ENCODE measurements at places on chromosomes 5 and 9. TPM values are rescaled to one million over a fixed set of nuclear protein-coding genes. Genes with fewer than 3 reads are reported as not detected.

NUDT12 gene
- 16.8 TPM for total RNA-seq

NUTM2F gene
- 0.45 TPM for total RNA-seq

SH3TC2 gene
- 0.04 TPM for total RNA-seq

ZNG1F gene
- 13.3 TPM for total RNA-seq

SLC4A9 gene
- total RNA-seq, result not detected

SLC6A3 gene
- 0.85 TPM for total RNA-seq

BTNL9 gene
- 3.4 TPM for total RNA-seq

RNF208 gene
- total RNA-seq, result 1.9 TPM

- no peak for DNase-seq
These were observed 1798.4 kb upstream of the WWC1 start for GRCh38 chr5:166493040-166493439.

DNA sequence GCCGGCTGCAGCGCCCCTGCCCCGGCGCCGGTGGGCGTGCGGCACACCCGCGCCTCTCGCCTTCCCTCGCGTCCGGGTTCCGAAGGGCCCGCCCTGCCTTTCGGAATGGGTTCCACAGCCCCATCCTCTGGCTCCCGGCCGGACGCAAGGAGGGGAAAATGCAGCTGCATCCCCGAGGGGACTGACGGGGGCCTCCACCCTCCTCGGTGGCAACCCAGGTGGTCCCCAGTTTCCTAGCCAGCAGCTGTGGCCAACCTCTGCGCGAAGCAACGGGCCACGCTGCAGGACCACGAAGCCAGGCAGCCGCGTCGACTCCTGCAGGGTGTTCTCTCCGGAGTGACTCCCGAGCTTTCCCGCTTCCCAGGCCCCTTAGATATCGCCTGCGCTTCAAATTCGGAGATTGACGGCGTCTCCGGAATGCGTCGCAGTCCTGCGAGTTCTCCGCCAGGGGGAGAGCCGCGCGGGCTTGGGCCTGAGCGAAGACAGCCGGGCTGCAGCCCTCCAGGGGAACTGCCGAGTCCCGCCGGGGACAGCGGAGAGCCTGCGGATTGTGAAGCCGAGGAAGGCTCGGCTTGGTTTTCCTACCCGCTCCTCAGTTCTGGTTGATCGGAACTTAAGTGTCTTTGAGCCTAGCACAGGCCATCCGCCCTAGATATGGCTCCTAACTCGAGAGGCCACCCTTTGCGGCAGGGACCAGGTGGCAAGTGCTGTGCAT, 582 bp upstream of the APBA1 start:
- DNase-seq, result peak; percentile 97

DNA sequence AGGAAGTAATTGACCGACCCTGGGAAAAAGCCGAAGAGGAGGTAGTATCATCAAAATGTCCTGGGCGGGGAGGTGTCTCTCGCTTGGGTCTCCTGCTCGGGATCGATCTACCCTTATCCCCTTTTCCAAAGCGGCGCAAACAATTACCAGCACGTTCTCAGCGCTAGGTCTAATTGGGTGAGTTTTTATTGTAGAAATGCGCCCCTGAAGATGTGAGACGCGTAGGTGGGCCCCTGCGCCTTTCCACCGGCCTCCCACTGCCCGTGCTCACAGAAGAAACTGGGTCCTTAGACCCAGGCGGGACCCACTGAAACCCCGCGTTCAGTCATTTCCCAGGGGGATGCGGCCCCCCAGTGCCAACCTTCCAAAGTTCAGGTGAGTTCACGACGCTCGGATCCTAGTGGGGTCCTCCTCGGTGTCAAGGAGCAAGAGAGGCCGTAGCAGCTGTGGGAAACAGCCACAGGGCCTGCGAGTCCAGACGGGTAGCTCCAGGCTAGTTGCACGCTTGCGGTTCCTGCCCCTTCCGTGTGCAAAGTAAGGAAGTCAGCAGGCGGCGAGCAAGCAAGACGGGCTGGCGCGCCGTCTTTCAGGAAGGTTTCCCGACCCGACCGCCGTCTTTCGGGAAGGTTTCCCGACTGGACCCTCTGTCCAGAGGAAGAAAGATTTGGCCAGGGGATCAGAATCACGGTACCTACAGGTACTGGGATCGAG, 1.5 kb downstream of the SMIM32 start:
- DNase-seq, result peak; percentile 78

DNA sequence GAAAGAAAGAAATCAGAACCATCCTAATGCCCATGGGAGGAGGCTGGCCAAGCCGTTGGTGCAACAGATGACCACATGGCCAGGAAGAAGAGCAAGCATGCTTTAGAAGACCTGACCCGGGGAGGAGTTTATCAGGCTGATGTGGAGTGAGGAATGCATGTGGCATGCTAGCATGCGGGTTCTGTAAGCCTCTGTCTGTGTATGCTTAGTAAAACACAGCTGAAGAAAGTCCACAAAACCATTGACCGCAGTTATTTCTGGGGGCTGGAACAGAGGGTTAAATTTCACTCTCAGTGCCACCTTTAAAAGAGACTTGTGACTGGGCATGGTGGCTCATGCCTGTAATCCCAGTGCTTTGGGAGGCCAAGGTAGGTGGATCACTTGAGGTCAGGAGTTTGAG, 19.1 kb downstream of the GFI1B start:
- DNase-seq, result no peak

- DNase-seq, result peak; percentile 60
These were observed 22.9 kb upstream of the ASS1 start for GRCh38 chr9:130421802-130422276.

DNA sequence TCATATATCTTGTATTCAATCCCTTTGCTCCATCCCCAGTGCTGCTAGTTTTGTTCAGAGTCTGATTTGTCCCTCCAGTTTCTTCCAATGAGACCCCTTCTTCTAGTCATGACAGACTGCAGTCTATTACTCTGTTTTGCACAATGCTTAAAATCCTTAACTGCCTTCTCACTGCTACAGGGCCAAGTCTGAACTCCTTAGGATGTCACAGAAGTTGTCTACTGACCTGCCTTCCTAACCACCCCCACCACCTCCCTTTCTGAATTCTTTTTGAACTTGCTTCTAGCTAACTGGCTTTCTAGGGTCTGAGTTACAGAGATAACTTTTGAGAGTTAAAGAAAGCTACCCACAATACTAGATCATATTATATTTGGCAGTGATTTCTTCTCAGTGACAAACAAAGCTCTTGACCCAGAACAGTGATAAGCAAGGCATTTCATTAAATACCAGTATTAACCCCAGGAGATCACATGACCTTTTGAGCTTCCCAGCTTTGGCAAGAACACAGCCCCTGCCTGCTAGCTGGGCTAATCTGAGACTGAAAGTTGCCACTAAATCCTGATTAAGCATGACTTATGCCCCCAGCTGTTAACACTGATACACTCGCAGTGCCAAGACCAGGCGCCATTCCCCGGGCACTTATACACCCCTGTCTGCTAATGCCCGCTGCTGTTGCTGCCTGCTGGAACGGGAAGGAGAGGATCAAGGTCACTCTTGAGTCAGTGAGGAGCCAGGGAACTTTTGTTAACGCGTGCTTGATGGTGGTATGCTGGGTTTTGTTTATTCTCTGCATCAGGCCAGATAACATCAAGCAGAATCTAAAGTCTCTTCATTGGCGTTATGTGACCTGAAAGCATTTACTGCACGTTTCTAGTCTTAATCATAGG, 36.4 kb upstream of the ADAMTSL1 start:
- DNase-seq, result peak; percentile 11

GRCh38 chr5:98341038-98342032, 432.1 kb upstream of the RGMB start:
- no peak for DNase-seq

DNA sequence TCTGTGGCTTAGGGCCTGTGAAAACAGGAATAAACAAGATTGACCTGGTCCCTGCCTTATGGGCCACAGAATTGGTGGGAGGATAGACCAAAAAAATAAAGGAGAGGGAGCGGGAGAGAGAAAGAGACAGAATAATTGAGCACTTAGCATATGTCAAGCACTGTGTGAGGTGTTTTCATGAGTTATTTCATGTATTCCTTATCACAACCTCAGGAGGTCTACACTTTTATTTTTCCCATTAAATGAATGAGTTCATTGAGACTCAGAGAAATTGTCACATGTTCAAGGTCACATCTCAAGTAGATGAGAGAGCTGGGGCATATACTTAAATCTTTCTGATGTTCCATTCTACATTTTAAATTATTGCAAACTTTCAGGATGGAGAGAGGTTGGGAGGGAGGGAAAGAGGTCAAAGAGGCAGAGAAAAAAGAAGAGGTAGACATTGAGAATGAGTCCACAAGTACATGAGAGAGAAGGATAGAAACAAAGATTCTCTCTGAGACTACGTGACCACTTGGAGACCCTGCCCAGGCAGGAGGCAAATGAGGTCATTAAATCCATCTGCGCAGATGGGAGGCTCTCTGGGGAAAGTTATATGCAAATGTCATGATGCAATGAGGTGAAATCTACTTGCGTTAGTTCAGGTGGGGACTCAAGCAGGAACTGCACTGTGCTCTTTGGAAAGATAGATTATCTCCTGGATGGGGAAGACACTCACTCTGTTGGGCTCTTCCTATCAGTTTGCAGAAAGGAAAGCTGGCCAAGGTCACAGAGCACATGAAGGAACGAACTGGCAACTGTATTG, 241.5 kb downstream of the PAPPA start:
- DNase-seq, result no peak

- DNase-seq, result no peak
These were observed 132.3 kb upstream of the ZNF608 start for GRCh38 chr5:124878583-124879342.

GRCh38 chr5:33046091-33046490, 335.0 kb downstream of the NPR3 start:
- no peak for DNase-seq

GRCh38 chr5:91042936-91043255, 340.2 kb downstream of the ARRDC3 start:
- no peak for DNase-seq

DNA sequence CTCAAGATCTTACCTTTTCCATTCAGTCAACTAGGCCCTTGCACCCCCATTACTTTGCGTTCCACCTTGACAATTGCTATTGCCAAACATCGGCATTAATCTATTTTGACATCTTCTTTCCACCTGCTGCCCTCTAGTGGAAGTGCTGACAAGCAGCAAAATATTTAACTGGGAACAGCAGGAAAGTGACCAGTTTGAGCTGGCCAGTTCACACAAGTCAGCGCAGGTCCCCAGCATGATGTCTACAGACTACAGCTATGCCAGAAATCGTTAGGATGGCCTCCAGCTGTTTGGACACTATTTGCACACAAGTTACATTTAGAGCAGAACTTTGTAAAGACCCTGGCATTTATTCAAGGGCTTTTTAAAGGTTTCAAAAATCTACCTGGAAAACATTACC, 160.1 kb downstream of the GHR start:
- DNase-seq, result peak; percentile 86

DNA sequence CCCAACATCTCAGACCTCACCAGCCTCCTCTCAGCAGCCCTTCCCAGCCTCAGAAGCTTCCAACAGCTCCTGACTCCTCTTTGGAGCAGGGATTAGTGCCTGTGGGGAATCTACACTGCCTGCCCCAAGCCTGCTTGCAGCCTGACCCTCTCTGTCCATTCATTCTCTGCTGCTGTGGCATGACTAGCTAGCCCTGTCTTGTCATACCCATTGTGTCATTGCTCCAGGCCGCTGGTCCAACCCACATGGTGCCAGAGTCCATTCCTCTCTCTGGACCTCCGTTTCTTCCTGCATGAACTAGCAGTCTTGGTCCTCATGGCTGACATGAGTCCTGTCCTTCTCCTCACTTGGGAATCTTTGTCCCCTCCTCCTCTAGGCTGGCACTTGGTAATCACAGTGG, 12.8 kb upstream of the RXRA start:
- no peak for DNase-seq

DNA sequence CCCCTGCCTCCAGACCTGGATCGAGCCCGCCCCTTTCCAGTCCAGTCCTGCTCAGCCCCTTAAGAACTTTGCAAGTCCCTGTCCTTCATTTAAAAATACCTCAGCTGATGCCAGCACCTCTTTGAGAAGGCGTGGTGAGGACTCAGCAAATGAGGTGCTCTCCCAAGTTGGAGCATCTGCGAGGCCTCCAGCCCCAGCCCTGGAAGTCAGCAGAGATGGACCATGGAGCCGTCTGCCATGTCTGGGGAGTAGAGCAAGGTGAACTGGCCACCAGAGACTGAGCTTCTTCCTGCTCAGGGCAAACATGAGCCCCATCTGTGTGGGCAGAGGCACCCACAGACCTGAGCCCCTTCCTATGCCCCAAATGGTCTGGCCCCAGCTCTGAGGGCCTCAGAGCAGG, 71.5 kb downstream of the UBE2QL1 start:
- DNase-seq, result no peak

DNA sequence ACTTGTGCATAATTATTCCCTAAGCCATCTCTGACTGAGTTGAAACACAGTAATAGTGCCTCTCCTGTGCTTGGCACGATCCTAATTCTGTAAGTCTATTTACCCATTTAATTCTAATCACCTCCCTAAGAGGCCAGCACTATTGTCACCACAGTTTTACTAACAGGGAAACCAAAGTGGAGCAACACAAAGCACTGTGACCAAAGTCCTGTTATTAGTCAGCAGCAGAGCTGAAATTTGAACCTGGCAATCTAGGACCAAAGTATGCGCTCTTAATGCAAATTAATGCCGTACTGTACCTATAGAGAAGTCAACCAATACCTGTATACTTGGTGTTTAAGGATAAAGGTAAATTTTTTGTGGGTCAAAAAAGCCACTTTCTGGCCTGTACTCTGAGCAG, 77.1 kb upstream of the CNTLN start:
- no peak for DNase-seq

DNA sequence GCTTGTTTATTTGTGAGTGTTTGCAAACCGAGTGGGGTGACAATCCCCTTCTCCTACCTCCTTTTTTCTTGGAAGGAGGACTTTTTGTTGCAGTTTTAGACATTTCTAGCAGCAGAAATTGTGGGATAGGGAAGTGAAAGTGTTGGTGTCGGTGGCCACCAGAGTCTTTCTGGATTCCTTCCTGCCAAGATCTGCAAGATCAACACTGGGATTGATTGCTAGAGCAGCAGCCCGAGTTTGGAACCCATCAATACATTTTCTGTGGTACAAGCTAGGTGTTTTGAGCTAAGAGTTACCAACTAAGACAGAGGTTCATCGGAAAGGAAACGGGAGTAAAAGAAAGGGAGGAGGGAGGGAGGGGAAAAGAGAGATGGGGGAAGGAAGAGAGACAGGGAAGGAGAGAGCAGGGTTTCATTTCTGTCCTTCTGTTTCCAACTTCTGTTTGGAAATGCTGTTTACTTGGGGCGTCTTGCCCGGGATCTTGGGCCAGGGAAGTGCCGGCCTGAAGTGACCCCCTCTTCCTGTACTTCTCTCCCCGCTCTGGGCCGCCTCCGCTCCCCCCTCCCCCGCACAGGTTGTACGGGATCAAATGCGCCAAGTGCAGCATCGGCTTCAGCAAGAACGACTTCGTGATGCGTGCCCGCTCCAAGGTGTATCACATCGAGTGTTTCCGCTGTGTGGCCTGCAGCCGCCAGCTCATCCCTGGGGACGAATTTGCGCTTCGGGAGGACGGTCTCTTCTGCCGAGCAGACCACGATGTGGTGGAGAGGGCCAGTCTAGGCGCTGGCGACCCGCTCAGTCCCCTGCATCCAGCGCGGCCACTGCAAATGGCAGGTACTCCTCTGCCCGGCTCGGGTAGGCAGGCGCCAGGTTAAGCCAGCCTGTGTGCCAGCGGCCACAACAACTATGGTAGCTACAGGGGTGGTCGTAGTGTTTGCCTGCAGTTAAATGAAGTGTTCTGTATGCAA, 4.0 kb downstream of the ISL1 start:
- peak; percentile 73 for DNase-seq

Data from GM23338 (cell line).